Islet precursor cell (in vitro differentiated cells): ENCODE measurements at places on chromosomes 7 and 10.

- DNase-seq = no peak
Measured at GRCh38 chr7:152519290-152519689, 83.5 kb upstream of the KMT2C start.

DNA sequence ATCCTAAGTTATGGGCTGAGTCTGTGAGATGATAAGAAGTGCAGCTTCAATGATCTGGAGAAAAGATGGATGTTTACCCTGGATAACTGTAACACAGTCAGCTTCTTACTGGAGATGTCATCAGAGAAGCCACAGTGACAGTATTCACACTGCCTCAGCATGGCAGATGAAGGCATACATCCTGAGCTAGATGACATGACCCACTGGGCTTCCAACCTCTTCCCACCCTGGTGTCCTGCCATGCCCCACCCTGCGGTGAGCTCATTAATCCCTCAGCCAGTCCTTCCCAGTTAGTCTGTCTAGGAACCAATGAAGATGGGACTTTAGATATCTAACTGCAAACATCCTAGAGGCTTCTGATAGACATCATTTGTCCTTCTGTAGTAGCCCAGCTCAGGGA lies 213.8 kb downstream of the TAX1BP1 start:
- no peak for DNase-seq

GRCh38 chr7:128869138-128869943 lies 6.7 kb downstream of the ATP6V1F start:
- peak; percentile 79 for DNase-seq

DNA sequence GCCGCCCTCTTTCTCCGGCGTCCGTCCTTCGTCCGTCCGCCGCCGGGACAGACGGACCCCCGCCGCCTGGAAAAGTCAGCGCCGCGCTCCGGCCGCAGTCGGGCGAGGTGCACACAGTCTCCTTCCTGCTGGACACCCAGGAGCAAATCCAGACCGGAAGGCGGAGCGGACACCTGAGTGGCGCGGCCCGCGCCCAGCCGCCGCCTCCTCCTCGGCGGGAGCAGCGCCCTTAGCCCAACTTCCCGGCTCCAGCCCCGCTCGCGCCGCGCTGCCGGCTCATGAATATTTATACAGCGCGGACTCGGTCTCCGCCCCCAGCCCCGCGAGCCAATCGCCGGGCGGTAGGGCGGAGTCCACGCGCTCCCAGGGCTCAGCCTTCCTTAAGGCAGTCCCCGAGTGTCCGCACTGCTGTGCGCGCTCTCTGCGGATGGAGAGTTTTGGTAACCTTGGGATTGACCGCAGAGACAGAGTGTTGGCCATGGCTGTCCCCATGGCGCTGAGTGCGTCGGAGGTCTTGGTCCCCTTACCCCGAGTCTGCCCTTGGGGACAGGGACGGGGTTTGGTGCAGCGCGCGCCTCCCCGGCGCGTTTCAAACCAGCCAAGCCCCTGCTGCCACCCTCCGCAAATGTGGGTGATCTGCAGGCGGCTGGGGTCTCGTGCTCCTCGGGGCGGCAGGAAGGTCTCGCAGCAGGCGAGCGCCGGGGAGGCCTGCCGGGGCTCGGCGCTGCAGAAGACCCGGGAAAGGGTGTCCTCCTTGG lies at the start of gene FZD8:
FZD8 (minus strand) TSS at position 262 of the 758 bp plus-strand sequence. CDS start 867 bp downstream, outside the sequence.
- DNase-seq = peak; percentile 97

DNA sequence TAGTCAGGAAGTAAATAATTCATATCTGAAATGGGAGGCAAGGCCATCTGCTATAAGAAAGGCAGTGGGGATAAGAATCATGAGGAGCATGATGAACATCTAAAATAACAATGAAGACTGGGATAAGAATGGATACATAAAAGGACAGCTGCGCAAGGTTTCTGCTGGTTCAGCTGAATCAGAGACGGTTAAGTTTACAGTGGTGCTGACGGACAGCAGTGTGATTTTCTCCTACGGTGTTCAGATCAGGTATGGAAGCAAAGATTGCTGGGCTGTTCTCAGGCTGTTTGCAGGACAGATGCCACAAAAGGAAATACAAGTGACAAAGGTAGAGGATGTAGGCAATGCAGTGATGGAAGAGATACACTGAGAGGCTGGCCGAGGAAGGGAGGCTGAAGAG lies 8.4 kb downstream of the CYCS start:
- no peak for DNase-seq

- no peak for DNase-seq
Measured at GRCh38 chr7:53205006-53205405, 169.6 kb downstream of the POM121L12 start.

GRCh38 chr10:100356067-100357017 lies 9.3 kb downstream of the SCD start:
- DNase-seq = no peak

- DNase-seq = no peak
Measured at GRCh38 chr7:155268921-155269650, 28.6 kb upstream of the INSIG1 start.

- peak; percentile 79 for DNase-seq
Measured at GRCh38 chr7:28144266-28144665, 36.3 kb downstream of the JAZF1 start.

DNA sequence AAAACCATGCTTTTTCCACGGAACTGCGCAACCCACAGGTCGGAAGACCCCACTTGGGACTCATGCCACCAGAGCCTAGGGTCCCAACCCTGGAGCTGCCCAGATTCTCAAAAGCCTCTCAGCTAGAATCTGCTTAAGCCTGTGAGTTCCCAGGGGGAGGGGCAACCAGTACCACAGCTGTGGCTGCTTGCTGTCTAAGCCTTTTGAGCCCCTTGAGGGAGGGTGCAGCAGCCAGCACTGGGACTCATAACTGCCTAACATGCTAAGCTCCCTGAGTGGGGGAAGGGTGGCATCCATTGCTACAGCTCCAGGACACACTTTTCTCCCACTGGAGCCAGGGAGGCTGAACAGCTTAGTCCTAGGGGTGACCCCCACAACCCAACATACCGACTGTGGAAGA lies 485.6 kb upstream of the GRM3 start:
- no peak for DNase-seq
